ENCODE measurements at places on chromosomes 1 and 21. TPM values are rescaled to one million over a fixed set of nuclear protein-coding genes. Genes with fewer than 3 reads are reported as not detected.

The SLC6A17 gene
- 0.05 TPM for total RNA-seq

The FCRLA gene
- total RNA-seq = not detected

The HLX gene
- total RNA-seq = 7.6 TPM

The OR2T29 gene
- total RNA-seq = not detected

The SLC6A9 gene
- 1.1 TPM for total RNA-seq

The S100A12 gene
- total RNA-seq = 2.4 TPM

Data from ovary (tissue), 10 donors.